Caki2 (cell line): ENCODE measurements at places on chromosomes 12 and 14. TPM values are rescaled to one million over a fixed set of nuclear protein-coding genes. Genes with fewer than 3 reads are reported as not detected.

The PTGER2 gene
- 0.88 and 4.9 TPM in 2 replicates for total RNA-seq

The TCL1B gene
- total RNA-seq = not detected in 2 replicates

The PROX2 gene
- not detected in 2 replicates for total RNA-seq

The DAO gene
- total RNA-seq = not detected in 2 replicates

The LTB4R2 gene
- total RNA-seq = 0.98 TPM in 1 of 2 replicates, not detected in the other

The NGDN gene
- total RNA-seq = 33.9 and 69.9 TPM in 2 replicates

The CHGA gene
- total RNA-seq = 93.0 and 123 TPM in 2 replicates

DNA sequence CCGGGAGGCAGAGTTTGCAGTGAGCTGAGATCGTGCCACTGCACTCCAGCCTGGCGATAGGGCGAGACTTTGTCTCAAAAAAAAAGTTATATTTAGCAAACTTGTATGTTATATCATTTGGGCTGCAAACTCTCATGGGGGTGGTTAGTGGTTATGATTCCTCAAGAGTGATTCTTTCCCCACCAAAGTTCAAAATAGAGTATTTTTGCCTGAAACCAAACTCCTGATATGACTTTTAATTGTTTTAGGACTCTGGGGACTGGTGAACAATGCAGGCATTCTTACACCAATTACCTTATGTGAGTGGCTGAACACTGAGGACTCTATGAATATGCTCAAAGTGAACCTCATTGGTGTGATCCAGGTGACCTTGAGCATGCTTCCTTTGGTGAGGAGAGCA, 18.6 kb downstream of the HSD17B6 start:
- DNase-seq = no peak

DNA sequence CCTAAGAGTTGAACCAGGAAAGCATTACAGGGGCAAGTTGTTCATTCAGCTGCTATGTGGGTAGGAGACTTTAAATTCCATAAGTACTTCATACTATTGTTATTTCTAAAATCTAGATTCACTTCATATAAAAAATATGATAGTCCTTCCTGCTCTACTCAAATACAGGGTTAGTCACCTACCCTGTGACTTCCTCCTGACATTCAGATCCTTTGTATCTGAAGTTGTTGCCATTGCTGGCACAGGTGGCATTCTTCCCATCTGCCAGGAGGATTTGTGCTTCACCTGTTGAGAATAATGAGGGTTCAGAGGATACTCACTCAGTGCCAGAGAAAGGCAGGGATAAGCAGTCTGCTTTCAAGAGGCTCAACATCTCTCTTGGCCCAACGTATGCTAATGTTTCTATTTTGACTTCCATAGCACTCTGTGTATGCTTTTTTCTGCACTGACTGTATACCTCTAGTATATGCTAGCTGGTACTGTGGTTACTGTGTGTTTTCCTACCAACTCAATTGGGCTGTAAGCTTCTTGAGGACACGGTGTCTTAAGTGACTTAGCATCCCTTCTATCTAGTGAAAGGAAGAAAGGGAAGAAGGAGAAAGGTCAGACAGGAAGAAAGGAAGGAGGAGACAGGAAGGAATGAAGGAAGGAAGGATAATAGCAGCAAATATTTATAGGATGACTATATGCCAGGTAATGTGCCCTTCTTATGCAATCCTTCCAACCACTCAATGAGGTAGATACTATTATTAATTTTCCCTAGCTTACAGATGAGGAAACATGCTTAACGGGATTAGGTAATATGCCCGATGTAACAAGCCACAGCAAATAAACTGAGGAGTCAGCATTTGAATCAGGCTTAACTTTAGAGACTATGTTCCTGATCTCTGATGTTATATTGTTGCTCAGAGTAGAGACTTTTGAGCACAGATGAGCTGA, 38.5 kb upstream of the FGF6 start:
- DNase-seq = no peak

DNA sequence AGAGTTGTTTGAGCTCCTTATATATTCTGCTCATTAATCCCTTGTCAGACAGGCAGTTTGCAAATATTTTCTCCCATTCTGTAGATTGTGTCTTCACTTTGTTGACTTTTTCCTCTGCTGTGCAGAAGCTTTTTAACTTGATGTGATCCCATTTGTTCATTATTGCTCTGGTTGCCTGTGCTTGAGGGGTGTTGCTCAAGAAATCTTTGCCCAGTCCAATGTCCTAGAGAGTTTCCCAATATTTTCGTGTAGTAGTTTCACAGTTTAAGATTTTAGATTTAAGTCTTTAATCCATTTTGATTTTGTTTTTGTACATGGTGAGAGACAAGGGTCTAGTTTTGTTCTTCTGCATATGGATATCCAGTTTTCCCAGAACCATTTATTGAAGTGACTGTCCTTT, 19.8 kb downstream of the ABCC9 start:
- no peak for DNase-seq

DNA sequence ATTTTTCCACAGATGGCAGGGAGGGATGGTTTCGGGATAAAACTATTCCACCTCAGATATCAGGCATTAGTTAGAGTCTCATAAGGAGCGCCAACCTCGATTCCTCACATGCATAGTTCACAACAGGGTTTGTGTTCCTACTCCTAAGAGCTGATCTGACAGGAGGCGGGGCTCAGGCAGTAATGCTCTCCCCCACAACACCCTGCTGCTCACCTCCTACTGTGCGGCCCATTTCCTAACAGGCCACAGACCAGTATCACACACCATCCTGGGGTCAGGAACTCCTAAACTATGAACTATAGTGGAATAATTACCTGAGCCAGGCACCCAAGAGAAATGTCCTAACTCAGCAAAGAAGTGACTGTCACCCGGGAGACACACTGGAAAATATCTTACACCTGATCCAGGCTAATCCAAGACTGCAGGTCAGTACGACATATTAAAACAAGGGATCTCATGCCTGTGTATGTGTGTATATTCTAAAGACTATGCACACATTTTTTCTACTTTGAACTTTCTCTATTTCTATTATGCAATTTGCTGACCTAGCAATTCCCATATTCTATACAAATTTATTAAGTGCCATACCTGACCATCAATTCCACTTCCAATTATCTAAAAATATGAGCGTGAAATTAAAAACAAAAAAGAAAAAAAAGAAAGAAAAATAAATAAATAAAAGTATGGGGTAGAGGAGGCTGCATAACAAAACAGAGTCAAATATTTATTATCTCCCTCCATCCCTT, 4.7 kb downstream of the NAA25 start:
- DNase-seq = no peak

DNA sequence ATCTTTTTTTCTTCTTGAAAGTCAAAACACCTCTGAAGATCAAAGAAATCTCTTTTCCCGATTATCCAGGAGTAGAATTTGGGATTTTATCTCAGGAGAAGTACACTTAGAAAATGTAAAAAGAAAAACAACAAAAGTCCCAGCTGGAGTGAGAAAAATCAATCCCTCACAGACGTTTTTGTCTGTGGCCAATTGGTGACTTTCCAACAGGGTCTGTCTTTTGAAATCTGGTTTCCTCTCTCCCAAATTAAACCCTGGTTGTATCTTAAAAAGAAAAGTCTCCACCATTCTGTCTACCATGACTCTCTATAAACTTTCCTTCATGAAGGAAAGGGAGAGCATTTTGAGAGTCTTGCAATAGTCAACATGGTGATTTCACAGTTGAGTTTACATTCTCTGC, 88.1 kb downstream of the DACT1 start:
- DNase-seq = no peak

GRCh38 chr14:105012171-105012985, 8.5 kb downstream of the CDCA4 start:
- no peak for DNase-seq

DNA sequence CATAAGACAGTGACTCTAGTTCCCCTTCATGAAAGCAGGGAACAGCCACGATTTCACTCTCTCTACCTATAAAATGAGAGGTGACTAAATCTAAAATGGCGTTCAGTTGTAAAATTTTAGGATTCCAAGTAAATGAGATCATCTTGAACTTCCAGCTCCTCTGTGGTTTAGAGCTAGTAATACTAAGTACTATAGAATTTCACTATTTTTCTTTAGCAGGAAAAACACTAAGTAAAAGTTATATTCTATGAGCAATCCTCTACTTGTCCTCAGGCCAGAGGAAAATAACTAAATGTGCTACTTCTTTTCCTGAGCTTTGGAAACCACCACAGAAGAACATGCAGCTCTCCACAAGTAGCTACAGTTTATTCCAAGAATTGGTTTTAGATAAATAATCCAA, 55.6 kb downstream of the NIN start:
- DNase-seq = peak; percentile 65

DNA sequence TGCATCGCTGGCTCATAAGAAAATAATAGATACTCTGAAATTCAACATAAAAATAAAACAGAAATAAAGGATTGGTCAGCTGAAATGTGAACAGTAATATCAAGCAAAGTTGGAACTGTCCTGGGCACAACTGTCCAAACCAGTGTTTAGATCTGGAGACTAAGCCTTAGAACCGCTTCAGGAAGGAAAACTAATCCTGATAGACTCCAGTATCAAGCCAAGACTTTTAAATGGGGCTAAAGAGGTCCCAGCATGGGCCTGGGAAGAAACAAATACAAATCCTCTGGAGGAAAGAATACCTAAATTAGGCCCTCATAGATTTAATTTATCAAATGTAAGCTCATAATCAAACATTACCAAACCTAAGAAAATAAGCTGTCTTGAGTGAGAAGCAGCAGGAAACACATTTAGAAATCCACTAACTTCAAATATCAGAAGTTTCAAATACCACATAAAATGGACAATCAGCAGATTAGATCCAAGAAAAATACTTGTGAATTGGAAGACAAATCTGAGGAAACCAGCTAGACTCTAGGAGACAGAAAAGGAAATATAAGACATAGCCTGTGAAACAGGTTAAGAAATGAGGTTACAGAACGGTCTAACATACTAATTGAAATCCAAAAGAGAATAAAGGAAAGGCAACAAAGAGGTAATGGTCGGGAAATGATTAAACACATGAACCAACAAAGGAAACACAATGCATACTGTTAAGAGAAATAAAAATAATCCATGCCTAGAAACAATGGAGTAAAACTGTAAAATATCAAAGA, 27.6 kb downstream of the SCAF11 start:
- no peak for DNase-seq

DNA sequence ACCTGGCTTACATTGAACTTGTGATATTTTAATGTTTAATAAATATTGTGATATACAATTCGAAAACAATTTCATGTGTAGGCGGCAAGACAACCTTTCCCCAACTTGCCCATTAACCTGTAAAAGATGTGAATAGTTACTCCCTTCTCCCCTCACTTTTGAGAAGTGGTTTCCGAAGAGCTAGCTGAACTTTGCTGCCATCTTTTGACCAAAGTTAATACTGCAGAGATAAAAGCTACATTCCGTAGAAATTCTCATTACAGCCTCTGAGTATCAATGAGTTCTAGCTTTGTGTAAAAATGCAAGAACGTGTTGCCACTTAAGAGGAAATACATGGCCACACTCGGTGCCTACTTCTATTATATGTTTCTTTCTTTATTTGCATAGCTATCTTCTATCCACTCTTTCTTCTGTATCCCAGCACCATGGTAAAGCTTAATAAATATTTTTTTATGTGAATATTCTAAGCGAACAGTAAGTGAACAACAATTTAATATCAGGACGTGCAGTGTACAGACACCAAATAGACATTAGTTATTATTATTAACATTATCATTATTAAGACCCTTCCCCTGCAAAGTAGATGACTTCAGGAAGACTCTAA, 105.1 kb upstream of the TMEM260 start:
- DNase-seq = peak; percentile 38

DNA sequence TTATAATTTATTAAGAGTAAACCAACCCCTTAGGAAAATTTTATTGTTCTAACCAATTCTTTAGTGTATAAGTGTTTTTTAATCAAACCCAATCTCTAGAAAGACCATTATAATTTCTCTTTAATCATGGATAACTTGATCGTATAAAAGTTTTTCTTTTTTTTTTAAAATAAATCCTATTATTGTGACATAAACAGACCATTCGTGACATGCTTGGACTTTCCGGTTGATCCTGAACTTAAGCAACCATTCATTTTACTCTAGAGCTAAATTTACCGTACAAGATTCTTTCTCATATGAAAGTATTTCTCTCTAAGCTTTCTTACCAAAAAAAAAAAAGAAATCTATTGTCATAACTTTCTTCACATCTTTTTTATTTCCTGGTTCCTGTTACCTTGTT, 32.6 kb upstream of the SLC38A4 start:
- DNase-seq = peak; percentile 17

GRCh38 chr12:85147331-85147730, 111.2 kb downstream of the LRRIQ1 start:
- DNase-seq = no peak
